ENCODE measurements at places on chromosomes 2 and 18.

DNA sequence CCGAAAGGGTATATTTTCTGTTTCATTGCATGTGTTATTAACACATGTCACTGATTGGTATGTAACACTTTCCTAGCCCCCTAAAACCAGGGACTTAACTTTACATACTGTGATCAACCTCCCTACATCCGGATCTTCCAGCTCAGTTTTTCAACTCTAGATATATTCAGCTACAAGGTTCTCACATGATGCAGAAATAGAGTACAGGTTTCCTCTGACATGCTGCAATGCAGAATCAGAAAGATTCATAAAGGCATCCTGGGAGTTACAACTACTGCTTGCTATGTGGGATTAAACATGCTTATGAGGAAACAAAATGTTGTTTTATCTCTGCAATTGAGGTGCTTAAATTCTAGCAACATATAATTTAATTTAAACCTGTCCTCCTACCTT, 14.0 kb downstream of the FBXO11 start:
- no peak for DNase-seq

DNA sequence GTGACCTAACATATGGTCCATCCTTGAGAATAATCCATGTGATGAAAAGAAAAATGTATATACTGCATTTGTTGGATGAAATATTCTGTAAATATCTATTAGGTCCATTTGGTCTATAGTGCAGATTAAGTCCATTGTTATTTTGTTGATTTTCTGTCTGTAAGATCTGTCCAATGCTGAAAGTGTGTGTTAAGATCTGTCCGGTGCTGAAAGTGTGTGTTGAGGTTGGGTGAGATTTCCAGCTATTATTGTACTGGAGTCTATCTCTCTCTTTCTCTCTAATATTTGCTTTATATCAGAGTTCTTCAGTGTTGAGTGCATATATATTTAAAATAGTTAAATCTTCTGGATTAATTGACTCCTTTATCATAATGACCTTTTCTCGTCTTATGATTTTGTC, 828.8 kb upstream of the CRIM1 start:
- no peak for DNase-seq

- DNase-seq, result no peak
Observed at GRCh38 chr2:11679486-11680181, 9.6 kb upstream of the NTSR2 start.

GRCh38 chr2:25250331-25251070, 82.1 kb upstream of the POMC start:
- no peak for DNase-seq

GRCh38 chr2:44752761-44753160, 188.7 kb upstream of the SIX3 start:
- no peak for DNase-seq

- no peak for DNase-seq
Observed at GRCh38 chr2:28415010-28415409, 22.4 kb downstream of the FOSL2 start.

DNA sequence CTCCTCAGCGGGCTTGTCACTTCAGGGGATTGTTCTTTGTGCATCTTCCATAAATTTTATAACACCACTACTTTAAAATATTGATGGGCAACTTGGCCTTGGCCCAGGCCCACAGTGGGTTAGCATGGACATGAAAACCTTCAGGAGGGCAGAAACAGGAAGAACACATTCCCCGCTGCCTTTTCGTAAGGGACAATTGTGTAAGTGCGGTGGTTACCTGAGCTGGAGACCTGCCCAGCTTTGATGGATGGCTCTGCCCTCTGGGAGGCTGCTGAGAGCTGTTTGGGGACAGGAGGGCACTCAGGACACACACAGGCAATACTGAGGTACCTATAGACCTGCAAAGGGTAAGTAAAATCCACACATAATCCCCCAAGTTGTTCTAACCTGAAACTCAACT, 46.8 kb downstream of the FECH start:
- DNase-seq, result no peak

DNA sequence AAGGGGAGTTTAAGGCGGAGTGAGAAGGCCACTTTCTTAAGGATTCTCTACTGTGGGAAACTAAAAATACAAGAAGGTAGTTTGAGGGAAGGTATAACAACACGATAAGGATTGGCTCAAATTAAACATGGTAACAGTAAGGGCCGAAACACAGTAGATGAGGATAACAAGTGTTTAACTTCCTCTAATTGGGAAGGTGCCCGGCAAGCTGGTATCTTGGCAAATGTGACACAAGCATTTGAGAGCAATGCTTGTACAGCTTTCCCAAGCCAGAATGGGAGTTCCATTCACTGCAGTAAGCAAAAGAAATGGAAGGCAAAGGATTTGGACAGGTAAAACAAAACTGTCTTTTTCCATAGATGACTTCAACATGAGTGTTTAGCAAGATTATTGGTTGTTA, 19.8 kb downstream of the USP40 start:
- no peak for DNase-seq

DNA sequence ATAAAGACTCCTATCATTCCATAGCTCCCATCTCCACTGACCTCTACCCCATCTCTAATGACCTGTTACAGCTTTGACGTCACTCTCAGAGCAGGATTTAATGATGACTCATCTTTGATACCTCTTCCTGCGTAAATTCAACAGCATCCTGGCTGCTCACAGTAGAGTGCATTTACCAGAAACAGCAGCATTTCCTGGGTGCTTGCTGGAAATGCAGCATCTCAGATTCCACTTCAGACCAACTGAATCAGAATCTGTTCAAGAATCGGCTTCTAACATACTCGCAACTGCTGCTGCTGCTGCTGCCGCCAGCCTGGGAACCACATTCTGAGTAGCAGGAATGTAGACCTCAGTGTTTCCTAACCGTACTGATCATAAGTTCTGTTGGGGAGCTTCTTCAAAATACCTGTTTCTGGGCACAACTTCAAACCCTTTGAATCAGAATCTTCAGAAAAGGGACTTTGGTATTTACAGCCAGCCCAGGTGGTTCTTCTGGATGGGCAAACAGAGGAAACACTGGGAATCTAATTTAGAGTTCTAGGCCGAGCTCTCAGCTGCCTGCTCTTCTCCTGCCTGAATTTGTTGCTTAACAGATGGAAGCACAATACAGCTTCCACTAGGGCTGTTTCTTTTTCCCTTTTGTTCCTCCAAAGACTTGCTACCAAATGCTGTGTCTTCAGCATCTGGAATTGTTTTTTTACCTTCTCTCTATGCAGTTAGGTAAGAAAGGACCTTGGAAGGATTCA, 241.4 kb downstream of the NCKAP5 start:
- DNase-seq, result no peak

GRCh38 chr2:157256626-157257025, 879 bp upstream of the GALNT5 start:
- DNase-seq, result no peak

DNA sequence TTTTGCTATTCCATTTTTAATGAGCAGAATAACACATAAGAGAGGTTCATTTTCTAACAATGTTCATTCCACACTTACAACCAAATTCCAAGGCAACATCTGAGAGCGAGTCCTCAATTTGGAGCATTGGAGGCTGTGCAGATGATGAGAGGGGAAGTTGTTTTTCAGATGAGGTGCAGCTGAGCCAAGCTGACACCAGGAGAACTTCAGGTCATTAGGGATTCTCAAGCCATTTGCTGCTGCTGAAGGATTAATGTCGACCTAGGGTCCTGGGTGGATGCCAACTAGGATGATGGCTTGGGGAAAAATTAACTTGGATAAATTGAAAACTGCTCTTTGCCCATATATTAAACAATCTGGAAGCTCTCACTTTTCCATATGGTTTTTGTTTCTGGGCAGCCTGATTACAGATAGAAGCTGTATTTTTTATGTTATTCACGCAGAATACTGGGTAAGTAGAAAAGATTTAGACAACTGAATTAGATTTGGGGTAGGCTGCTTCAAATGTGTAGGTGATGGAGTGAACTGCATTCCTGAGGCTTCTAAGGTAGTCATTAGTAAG, 206.4 kb upstream of the SLC39A10 start:
- DNase-seq, result no peak

DNA sequence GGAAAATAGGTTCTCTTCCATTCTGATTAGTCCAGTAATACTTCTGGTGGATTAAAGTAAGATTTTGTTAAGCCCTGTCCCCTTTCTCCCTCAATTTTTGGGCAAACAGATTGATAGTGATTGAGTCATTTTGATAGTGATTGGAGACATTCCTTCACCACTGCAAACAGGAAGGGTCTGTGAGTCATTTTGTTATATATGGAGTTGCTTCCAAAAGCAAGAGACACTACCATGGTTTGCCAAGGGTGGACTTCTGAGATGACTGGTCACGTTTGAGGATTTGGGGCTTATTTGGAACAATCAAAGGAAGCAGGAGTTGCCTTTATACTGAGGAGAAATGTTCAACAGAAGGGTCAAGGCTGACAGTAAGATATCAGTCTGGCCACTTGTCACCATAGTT, 249.9 kb downstream of the PARD3B start:
- no peak for DNase-seq

GRCh38 chr2:190656301-190656700, 7.4 kb downstream of the NAB1 start:
- DNase-seq, result no peak

GRCh38 chr2:101732199-101732598, 34.7 kb downstream of the MAP4K4 start:
- no peak for DNase-seq

GRCh38 chr18:64271975-64272659, 123.2 kb upstream of the LINC00305 start:
- DNase-seq, result no peak

GRCh38 chr18:77131100-77131651, 1.4 kb downstream of the MBP start:
- peak; percentile 35 for DNase-seq

DNA sequence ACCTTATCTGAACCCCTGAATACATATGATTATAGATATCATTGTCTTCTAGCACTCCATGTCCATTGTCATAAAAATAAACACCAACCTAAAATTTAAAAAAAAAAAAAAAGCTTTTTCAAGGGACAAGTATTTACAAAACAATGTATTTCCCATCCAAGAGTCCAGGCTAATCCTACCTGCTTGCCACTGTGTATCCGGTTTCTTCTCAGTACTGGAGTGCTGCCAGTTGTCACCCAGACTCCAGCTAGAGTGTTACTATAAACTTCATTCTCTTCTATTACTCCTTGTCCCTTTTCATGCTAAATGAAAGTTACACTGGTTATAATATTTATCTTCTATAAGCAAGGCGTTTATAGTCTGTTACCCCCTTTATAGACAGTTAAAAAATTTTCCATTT, 35.8 kb downstream of the MSH6 start:
- DNase-seq, result no peak

GRCh38 chr2:3094999-3095958, 282.3 kb downstream of the EIPR1 start:
- DNase-seq, result no peak

GRCh38 chr2:20676353-20677215, 9.6 kb downstream of the GDF7 start:
- no peak for DNase-seq

- DNase-seq, result no peak
Observed at GRCh38 chr18:77369644-77370043, 120.0 kb downstream of the GALR1 start.

GRCh38 chr2:18788592-18788991, 199.2 kb upstream of the NT5C1B start:
- DNase-seq, result no peak

DNA sequence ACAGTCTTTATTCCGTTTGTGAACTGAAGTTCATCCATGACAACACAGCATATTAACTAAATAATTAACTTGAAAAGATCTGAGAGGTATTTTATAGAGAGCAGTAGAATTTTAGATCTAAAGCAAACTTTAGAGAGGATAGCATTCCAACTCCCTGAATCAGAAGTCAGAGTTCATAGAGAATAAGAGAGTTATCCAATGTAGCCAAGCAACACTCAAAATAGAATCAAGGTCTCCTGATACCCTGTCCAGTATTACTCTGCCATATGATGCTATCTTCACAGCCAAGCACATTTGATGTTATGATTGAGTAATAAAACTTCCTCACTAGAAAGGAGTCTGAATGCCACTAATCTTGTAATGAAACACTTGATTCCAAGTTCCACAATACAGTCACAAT, 55.5 kb downstream of the RIT2 start:
- no peak for DNase-seq

GRCh38 chr2:31696068-31696467, 115.3 kb upstream of the SRD5A2 start:
- DNase-seq, result no peak

DNA sequence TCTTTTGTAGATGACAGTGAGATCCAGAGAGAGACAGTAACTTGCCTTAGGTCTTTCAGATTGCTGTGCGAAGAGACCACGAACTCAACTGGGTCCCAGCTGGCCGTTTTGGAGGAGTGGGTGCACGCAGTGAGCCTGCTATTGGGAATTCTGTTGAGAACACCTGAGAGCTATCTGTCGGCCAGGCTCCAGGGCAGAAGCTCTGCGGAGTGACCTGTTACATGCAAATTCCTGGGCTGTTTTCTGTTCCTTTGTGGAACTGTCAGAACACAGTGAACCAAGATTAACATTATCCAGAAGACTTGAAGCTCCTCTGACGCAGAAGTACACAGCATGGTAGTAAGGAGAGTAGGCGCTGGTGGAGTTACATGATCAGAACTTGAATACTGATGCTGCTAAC, 99.5 kb upstream of the LMAN1 start:
- no peak for DNase-seq

GRCh38 chr2:180763263-180763989, 217.0 kb upstream of the UBE2E3 start:
- DNase-seq, result no peak

- DNase-seq, result no peak
Observed at GRCh38 chr2:133814890-133815289, 246.6 kb upstream of the NCKAP5 start.

GRCh38 chr2:128354726-128355470, 36.2 kb upstream of the HS6ST1 start:
- no peak for DNase-seq

- no peak for DNase-seq
Observed at GRCh38 chr2:133641942-133642725, 73.9 kb upstream of the NCKAP5 start.

DNA sequence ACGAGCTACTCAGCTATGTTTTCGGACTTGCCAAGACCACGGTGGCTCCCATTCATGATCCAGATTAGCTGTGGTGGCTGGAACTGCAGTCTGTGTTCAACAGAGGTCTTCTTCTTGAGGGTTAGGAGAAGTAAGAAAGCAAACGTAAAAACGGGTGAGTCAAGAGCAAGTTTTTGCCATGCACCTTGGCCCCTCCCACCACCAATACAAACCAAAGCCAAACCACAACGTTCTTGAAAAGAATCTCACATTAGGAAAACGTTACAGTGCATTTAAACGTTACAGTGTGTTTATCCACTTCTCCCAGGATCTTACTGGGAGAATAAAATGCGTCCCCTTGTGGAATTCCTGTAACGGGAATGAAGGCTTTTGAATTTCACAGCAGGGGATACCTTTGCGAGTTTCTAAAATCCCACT, 725 bp downstream of the FBXO48 start:
- DNase-seq, result peak; percentile 46

GRCh38 chr2:7269106-7269643, 352.0 kb downstream of the RNF144A start:
- DNase-seq, result no peak

GRCh38 chr18:31410716-31411483, 34.3 kb downstream of the DSG4 start:
- no peak for DNase-seq

- no peak for DNase-seq
Observed at GRCh38 chr2:113602869-113603466, 24.1 kb upstream of the RABL2A start.

- no peak for DNase-seq
Observed at GRCh38 chr2:26187537-26188104, 14.7 kb downstream of the GAREM2 start.

Data from activated T-helper 9 cell treated with anti-CD3 and anti-CD28 coated beads, Interleukin-2, amount 50 U/mL, for 16 hours (primary cell).